RWPE2 (cell line): ENCODE measurements at places on chromosomes 2 and 18.

GRCh38 chr2:10310309-10310888 is 7.7 kb downstream of the HPCAL1 start:
- no peak for DNase-seq

DNA sequence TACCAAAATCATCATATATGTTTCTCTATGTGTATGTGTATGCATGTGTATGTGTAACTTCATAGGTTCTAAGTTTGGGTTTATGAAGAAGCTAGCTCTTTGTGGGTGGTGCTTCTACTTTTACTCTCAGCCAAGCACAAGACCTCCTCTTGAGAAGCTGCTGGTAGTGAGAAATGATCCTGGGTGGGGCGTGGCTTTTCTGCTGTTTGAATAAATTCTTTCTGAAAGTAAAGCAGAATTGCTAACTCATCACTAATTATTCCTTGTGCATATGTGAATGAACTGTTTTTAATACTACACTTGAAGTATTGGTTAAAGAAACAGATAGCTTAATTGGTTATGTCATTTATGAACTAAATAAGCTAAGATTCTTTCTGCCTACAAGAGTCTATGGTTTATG is 7.6 kb upstream of the GAREM1 start:
- DNase-seq = no peak

- DNase-seq = no peak
Observed at GRCh38 chr18:45518311-45519155, 96.7 kb upstream of the SLC14A2 start.

DNA sequence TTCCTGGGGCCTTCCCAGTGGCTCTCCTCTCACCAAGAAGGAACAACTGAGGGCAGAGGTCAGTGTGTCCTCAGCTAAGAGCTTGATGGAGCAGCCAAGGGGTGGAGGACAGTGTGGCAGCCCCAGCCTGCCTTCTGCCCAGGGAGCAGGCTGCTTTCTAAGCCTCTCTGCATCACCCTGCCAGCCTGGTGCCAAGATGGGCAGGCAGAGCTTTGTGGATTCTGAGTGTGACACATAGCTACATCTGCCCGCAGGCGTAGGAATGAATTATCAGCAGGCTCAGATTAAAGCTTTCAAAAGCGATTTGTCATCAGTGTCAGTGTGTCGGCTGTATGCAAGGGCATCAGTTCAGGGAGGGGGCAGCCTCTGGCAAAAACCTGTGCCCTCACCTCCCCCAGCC is 8.7 kb downstream of the MAL start:
- no peak for DNase-seq

DNA sequence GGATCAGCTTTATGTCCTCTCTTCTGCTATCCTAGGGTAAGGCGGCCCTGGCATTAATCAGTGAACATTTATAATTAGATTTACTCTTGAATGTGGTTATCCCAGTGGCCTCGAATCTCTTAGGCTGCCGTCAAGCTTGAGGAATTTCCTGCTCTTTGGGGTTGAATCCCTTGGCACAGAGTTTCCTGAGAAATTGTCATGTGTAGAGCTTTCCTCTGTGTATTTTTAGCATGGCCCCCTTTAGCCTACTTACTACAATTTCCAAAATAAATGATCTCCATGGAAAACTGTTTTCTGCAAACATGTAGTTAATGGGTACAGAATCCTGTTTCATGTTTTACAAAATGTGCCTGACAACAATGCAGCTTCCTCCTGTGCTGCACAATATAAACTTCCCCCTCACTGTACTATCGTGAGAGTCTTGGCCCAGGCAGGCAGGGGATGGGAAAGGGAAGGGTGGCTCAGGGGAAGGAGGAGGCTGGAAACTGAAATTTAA is 18.1 kb downstream of the NCAPH start:
- DNase-seq = no peak

DNA sequence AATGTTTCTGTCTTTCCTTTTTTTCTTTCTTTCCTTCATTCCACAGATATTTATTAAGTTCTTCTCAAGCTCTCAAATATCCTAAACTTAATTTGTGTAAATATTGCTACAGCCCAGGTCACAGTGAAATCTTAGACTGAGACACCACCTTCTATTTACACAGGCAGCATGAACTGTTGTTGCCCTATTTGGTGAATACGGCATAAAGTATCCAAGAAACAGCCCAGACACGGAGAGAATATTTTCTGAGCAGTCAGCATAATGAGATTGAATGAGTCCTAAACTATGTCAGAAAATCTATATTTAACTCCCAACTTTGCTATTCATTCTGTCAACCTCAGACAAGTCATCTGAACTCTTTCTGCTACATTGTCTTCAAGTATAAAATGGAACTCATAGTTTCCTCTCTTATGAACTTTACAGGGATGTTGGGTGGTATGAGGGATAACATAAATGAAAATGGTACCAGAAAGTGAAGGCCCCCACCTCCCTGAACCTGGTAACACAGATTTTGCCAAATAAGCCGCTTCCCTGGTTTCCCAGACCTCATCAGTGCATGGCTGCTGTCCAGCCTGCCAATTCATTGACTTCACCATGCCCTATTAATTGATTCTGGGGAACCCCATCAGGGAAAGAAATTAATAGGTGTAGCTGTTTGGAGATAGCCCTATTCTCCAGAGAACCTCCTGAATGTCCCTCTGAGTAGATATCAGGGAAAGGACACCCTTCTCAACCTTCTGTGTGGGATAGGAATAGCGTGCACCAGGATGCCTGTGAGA is 235.9 kb downstream of the SETBP1 start:
- DNase-seq = no peak

DNA sequence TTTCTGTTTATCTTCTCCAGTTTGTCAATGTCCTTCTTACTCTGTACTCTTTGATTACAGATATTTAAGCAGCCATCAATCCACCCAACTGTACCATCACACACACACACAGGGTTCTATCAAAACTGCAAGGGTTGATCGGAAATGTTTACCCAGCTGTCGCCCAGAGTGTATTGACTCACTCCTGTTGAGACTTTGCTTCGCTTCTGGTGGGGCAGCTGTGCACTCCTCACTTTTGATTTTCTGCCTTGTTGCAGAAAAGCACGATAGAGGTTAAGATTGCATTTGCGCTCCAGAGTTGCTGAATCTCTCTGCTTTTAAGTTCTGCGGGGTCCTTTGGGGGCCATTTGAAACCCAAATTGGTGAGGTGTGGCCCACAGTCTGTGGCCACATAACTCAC is 216.2 kb downstream of the SETBP1 start:
- no peak for DNase-seq

DNA sequence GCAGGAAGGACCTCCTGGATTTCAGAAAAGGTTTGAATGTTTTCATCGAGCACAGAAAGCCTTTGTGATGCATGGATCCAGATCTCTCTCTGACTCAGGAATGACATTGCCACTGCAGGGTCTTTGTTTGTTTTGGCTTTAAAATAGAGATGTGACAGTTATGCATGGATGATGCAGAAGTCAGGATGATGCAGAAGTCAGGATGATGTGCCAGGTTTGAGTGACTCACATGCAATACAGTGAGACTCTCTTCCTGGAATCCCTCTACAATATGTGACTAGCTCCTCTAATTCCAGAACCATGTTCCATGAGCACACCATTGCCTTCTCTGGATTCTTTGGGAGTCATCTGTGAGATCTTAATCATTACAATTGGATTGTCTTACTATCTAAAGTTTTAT is 177.9 kb upstream of the RAB6C start:
- DNase-seq = no peak

DNA sequence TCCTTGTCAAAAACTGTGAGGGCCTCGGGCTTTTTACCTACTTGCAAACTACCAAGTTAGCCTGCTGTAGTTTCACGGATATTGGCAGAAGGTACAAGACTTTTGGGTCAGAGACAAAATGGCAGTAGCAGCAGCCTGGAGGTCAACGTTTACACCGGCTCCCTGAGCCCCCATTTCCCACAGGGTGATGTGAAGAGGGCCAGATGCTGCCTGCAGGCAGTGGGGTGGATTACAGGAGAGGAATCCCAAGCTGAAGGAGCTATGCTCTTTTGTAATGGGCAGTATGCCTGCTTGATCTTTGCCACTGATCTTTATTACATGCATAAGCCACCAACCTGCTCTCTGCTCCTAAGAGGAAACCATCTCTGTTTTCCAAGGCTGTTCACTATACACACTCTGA is 29.5 kb upstream of the SP5 start:
- no peak for DNase-seq

DNA sequence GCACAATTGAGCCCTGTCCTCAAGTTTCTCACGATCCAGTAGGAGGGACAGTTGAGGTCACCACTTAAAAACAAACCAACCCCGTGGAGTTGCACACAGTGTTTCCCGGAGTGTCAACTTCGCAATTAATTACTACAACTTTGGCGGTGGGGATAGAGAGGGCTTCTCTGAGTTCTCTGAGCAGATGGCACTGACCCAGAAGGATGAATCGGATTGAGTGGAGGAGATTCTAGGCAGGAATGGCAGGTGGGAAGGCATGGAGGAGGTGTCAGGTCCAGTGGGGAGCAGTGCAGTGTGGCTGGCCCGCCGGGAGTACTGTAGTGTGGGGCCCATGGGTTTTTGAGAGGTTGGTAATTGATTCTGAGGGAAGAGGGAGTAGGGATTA is 12.0 kb downstream of the SIX3 start:
- no peak for DNase-seq

GRCh38 chr18:12334366-12334808 is 26.3 kb downstream of the TUBB6 start:
- DNase-seq = no peak

GRCh38 chr18:62396381-62396780 is 71.3 kb downstream of the TNFRSF11A start:
- DNase-seq = no peak

GRCh38 chr2:134773335-134773734 is 54.5 kb upstream of the TMEM163 start:
- no peak for DNase-seq

DNA sequence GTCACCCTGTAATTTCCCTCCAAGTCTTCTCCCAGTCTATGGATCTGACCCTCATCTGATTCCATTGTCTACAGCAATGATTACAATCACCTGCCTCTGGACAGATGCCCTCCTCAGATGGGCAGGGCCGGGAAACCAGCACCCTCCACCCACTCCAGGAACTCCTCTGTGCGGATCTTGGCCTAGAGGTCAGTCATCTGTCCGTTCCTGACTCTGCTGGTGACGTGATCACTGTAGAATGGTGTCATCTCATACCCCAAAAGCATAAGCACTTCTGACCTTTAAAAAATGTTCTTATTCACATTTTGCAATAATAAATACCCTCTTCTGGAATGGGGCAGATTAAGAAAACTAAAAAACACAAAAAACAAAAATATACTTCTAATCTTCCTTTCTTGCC is 29.5 kb upstream of the BZW1 start:
- DNase-seq = no peak

DNA sequence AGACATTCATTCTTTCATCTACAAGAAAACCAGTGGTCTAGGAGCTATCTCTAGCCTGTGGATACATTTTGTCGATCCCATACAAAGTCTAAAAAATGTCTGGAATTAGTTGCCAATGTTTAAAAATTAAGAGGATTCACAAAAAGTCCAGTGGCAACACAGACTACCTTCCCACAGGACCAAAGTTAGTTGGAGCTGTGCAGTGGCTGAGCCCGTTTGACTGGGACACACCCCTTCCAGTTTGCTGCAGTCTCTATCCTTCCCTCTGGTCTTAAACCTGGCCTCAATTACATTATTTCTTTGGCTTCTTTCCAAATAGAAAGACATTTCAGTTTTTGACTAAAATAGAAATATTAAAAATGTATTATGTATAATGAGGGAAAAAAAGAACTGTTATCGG is 18.6 kb downstream of the SLC16A14 start:
- no peak for DNase-seq

DNA sequence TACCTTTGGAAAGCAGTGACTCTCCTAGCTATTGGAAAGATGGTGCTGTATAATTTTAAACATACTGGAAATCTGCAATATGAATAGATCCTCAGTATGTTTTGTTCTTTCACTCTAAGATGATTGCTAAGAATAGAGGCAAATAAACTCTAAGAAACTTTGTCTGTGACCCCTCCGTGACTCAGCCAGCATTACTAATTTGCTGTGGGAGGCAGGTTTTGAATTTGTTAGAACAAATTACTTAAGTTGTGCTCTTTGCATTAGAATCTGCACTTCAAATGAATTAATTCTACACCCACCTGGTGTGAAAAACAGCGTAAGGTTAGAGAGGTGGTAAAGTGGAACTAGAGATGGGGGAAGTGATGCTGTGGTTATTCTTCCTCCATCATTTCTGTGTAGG is 142.2 kb downstream of the RAPGEF4 start:
- no peak for DNase-seq

GRCh38 chr18:79077181-79077580 is 8.0 kb downstream of the ATP9B start:
- no peak for DNase-seq

DNA sequence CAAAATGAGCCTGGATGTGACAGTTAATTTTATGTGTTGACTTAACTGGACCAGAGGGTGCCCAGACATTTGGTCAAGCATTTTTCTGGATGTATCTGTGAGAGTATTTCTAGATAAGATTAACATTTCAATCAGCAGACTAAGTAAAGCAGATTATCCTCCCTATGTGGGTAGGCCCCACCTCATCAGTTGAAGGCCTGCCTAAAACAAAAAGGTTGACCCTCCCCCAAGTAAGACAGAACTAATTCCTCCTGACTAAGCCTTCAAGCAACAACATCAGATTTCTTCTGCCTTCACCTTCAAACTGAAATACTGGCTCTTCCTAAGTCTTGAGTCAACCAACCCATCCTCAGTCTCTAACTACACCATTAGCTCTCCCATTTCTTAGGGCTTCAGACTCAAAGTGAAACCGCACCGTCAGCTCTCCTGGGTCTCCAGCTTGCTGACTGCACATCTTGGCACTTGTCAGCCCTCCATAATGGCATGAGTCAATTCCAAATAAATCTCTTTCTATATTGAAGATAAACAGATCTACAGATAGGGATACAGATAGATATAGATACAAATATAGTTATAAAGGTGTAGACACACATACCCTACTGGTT is 47.9 kb downstream of the MEMO1 start:
- DNase-seq = no peak

GRCh38 chr2:224016963-224017362 is 22.1 kb downstream of the SERPINE2 start:
- no peak for DNase-seq
